Cerebellar nuclear complex (tissue), 1 donor: ENCODE measurements at places on chromosomes 2 and 18.

DNA sequence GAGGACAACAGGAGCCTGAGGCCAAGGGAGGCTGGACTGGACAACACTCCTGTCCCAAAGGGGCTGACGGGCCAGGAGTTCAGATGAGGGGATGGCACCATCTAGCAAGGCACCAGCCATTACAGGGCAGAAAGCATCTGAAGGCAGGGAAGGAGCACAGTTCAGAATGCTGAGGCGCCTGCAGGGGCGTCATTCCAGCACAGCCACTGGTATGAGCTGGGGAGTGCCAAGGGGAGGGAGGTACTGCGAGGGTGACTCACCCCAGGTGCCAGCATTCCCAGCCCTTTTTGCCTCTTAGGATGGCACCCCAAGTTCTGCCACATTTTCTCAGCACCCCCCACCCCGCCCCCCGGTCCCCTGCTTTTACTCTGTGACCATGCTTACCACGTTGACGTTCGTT, 129.8 kb upstream of the EPAS1 start:
- DNase-seq = no peak

DNA sequence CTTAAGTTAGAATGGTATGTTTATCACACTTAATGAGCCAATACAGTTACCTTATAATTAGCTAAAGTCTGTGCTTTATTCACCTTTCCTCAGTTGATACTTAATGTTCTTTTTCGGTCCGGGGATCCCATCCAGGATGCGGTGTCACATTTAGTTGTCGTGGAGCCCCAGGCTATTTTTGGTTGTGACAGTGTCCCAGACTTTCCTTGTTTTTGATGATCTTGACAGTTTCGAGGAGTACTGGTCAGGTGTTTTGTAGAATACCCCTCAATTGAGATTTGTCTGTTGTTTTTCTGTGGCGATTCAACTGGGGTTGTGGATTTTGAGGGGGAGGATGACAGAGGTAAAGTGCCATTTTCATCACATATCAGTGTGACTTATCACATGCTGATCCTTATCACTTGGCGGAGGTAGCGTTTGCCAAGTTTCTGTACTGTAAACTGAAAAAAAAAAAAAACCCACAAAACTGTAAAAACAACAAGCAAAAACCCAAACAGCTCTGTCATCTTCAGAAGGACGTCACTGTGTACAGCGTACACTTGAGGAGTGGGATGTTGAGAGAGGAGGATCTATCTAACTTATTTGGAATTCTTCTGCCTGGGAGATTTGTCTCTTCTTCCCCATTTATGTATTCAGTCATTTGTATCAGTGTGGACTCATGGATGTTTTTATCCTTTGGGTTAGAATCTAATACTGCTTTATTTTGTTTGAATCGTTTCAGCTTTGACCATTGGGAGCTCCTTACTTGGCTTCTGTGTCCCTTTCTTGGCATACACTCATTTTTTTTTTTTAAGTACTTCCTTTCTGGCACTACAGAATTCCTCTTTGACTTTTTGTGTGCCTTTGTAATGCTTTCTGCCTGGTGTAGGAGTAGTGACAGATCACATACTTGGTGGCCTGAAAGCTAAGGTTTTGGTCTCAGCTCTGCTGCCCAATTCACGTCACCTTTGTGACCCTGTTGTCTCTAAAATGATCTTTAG, 68.1 kb downstream of the FMNL2 start:
- DNase-seq = no peak

GRCh38 chr2:238763471-238763995, 84.4 kb upstream of the TWIST2 start:
- no peak for DNase-seq

DNA sequence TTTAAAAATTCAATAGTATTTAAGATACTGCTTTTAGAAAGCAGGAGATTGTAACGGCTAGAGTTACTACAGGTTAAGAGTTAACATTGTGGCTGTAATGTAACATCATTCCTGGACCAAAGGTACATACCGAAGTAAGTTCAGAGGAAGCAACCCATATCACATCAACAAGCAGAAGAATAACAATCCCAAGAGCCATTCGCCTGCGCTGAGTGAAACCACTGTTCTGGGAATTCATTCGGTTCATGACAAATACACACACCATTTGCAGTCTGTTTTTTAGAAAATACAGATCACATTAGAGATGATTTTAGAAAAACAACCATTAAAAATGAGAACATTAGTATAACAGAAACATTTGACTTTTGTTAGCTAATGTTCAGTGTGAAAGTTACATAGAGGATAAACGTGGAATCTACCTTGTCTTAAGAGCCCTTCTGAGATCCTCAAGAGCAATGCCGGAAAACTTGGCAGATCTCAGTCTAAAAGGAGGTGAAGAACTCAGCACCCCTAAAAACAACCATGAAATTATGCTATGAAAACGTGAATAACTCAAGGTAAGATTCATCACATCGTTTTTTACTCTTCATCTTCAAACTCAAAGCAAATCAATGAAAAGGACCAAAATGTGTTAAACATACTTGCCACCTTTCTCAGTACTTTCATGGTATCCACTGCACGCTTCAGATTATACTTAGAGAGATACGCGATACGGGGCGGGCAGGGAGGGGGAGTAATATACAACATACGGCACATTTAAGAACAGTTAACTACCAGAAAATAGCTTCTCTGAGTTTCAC, 1.2 kb downstream of the SLC35F5 start:
- DNase-seq = no peak

DNA sequence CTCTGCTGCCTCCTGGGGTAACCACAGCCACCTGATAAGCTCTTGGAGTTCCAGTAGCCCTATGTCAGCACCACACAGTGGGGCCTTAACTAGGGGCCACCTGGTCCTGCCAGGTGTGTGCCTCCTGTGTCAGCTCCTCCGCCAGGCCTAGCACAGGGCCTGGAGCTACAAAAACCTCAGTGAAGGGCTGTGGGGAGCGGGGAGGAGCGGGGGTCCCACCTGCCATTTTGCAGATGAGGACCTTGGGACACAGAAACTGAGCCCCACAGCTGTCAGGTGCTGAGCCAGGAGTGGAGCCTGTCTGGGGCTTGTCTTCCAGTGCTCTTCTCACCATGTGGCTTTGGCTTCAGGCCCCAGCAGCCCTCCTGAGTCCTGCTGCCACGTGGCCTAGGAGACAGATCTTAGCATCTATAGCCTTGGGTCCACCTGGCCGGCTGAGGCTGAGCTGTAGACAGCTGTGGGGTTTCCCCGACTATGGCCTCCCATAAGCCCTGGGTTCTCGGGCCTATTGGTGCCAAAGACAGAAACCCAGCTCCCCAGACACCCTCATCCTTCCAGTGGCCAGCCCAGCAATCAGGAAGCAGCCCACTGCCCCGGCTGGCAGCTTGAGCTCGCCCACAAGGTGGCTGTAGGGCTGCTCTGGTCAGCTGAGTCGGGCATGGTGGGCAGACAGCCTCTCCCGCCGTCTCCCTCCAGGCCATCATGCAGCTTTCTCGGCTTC, 104.5 kb upstream of the MCFD2 start:
- DNase-seq = no peak

DNA sequence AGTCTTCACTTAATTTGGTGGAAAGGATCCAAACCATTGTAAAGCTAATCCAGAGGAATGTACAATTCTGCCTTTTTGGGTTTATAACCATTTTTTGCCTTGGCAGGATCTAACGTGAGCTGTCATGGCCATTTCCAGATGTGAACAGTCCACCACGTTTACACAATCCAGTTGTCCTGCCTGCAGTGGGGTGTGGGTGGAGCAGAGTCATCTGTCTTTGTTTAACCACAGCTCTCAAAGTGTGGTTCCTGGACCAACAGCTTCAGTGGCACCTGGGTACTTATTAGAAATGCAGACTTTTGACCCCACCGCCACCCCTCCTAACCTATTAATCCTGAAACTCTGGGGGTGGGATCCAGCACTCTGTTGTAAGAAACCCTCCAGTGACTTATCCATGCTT, 35.9 kb downstream of the FHOD3 start:
- no peak for DNase-seq

DNA sequence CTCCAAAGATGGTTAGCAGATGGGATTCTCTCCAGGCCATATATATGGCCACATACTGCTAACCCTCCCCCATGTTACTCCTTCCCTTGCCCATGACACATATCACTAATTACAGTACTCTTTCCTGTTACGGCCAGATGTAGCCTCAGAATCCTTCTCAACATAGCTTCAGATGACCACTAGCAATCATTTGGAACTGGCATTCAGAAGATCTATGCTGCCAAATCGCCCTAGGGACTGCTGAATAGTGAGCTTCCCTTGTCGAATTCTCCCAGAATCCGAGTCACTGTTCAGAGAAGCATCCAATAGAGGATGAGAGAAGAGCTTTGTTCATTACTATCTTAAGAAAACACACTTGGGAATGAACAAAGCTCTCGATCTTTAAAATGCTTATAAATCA, 121.2 kb upstream of the TANK start:
- DNase-seq = no peak

- DNase-seq = no peak
Measured at GRCh38 chr2:424306-425171, 136.6 kb upstream of the ALKAL2 start.

DNA sequence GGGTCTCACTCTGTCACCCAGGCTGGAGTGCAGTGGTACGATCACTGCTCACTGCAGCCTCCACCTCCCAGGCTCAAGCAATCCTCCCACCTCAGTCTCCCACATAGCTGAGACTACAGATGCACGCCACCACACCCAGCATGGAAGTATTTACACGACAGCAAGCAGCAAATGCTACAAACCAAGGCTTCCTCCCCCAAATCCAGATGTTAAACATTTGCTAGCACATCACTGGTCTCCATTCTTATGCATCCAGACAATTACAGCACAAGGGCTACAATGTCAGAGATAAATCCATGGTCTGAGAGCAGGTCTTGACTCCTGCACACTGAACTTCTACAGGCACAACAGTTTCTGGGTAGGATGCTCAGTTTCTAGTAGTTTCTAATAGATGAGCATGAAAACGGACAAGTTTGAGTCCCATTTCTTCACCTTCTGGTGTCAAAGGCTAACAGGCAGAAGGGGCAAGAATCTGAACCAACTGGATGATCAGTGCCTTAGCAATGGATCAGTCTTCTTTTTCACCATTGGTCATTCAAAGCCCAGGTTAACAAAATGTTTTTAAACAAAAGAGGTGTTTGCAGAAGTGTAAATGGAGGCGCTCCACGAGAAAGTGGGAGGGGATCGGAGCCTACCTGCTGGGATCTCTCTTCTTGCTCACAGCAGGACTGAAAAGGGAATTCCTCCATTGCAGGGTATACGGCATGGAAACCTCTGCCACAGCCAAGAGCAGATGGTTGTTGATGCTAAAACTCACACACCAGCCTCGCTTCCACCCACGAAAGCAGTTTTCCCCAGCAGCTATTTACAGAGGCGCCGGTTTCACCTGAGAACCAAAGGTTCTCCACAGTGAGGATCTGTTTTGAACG, 135.0 kb upstream of the ARL4C start:
- DNase-seq = no peak

GRCh38 chr2:229169751-229170150, 101.3 kb downstream of the PID1 start:
- no peak for DNase-seq

- DNase-seq = no peak
Measured at GRCh38 chr2:196963961-196964360, 37.5 kb upstream of the PGAP1 start.

DNA sequence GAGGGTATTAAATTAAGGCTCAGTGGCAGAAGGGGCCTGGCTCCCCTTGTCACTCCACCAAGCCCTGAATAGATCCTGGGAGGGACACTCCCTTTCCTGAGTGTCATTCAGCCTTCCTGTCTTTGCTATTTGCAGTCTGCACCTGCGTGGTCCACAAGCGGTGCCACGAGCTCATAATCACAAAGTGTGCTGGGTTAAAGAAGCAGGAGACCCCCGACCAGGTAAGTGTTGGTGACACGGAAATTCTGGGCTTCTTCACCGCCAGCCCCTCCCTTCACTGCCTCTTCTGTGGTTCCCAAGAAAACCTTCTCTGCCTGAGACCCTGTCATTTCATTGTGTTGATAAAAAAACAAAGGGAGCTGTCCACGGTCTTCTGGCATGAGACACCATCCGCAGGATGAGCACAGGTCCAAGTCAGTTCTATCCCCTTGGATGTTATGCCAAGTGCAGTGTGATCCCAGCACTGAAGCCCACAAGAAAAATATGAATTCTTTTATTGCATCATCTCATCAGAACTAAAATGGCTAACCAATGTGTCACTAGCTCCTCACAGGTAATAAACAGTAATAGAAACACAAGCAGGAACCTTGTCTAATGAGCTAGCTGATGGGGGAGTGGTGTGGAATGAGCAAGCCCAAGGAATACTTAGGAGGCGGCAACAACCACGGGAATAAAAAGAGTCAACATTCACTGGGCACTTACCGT, 316.9 kb upstream of the EPAS1 start:
- DNase-seq = no peak

- no peak for DNase-seq
Measured at GRCh38 chr18:73365018-73365417, 497.2 kb upstream of the NETO1 start.

GRCh38 chr18:34901299-34901698, 139.9 kb upstream of the MAPRE2 start:
- DNase-seq = no peak

- no peak for DNase-seq
Measured at GRCh38 chr2:126849991-126850535, 48.6 kb upstream of the TEX51 start.

DNA sequence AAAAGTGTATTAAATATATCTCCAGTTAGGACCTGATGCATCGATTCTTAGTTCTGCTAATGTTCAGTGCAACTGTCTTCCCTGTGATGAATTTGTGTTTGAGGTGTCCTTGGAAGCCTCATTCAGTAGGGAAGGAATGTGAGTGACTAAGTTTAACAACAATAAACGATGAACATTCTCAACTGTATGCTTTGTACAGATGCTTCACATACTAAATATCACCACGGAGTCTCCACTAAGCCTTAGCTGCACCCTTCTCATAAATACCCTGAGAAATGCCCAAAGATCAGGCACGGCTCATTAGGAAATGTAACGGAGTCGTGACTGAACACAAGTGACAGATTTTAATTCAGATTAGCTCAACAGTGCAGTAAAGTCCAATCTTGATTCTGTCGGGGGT, 24.4 kb upstream of the AGFG1 start:
- DNase-seq = no peak

DNA sequence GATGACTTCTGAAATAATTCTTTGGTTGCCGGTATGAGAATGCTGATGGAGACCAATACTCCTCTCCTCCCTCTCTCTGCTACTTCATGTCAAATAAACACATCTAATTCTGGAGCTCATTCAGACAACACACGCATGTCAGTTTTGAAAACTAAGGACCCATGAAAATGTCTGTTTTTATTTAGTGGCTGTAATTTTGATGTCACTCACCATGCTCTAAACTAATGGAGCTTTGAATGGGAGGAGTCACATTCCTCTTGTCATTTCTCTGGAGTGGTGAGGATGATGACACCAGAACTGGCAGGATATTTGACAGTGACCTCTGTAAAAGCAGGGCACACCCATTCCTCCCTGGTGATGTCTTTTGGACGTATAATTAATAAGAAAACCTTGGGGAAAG, 163.0 kb downstream of the PHLPP1 start:
- no peak for DNase-seq

GRCh38 chr2:153510996-153511395, 32.4 kb upstream of the RPRM start:
- no peak for DNase-seq

- DNase-seq = no peak
Measured at GRCh38 chr2:20125616-20126015, 74.2 kb upstream of the LAPTM4A start.
